ENCODE measurements at places on chromosomes 7 and 10.

- no peak for DNase-seq
Measured at GRCh38 chr7:12747687-12748306, 60.4 kb downstream of the ARL4A start.

- no peak for DNase-seq
Measured at GRCh38 chr10:95516774-95517373, 44.3 kb downstream of the SORBS1 start.

GRCh38 chr7:135856356-135857144 is 107.9 kb upstream of the FAM180A start:
- DNase-seq: no peak

- no peak for DNase-seq
Measured at GRCh38 chr10:11049806-11050205, 32.1 kb downstream of the CELF2 start.

- no peak for DNase-seq
Measured at GRCh38 chr10:71087622-71088021, 124.7 kb upstream of the UNC5B start.

DNA sequence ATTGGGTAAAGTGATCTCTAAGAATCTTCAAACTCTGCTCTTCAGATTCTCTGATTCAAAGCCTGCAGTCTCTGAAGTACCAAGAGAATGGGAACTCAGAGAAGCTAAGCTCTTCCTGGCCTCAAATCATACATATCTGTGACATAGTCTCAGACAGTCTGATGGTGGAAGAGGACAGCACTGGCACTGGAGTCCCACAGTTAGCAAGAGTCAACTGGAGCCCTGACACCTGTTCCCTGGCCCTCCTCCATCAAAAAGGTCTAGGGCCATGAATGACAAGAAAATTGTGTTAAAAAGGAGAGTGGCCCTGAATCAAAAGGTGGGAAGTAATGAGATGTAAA is 37.7 kb downstream of the PRSS2 start:
- no peak for DNase-seq

DNA sequence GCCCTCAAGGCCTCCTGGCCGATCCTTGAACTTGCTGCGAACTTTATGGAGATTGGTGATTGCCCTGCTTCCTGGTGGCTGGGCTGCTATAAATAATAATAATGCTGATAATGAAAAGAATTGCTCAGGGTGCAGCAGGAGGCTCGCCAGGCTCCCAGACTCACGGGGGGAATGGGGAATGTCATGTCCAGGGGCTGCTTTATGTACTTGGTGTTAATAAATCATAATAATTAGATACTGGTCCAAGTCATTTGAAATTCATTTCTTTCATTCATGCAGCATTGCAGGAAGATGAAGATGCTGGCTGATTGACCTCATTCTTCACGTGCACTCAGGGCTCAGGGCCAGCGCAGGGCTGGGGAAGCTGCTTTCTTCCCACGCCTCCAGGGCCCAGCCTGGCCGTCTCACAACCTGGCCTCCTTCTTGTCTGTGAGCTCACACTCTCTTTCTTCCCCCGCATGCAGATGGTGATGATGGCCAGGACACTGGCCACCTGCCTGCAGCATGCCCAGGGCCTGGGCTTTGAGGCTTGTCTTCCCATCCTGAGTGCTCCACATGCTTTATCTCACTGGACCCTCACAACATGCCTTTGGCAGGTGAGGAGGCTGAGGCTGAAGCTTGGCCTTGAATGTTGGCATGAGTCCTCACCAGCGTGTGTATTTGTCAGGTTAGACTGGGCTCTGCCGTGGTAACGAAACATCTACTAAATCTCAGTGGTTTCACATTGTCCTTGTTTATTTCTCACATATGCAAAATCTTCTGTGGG is 138.4 kb upstream of the TNS3 start:
- no peak for DNase-seq

- DNase-seq: peak; percentile 11
Measured at GRCh38 chr7:12067156-12067831, 143.8 kb upstream of the TMEM106B start.

- no peak for DNase-seq
Measured at GRCh38 chr10:71437537-71438092, 40.9 kb downstream of the CDH23 start.

DNA sequence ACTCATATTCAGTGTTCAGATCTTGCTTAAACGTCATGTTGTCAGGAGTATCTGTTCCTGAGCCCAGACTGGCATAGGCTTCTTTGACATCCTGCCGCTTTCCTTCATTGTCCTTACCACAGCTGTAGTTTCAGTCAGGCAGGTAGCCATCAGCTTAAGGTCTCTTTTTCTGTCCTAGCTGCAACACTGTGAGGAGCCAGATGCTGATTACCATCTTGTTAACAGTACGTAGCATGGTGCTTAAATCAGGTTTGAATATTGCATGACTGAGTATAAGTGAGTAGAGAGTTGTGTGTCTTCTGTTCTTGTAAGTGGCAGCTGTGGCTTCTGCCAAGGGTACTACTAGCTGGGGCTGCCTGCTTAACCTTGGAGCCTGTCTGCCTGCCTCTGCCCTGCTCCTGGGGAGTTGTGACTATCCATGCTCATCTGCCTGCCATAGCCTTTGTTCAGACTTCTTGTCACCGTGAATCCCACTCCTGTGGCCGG is 92.6 kb downstream of the MAPK8 start:
- DNase-seq: no peak

GRCh38 chr10:23186697-23187096 is 5.4 kb upstream of the PTF1A start:
- DNase-seq: no peak

GRCh38 chr10:48897441-48897790 is 42.2 kb downstream of the LRRC18 start:
- DNase-seq: no peak

DNA sequence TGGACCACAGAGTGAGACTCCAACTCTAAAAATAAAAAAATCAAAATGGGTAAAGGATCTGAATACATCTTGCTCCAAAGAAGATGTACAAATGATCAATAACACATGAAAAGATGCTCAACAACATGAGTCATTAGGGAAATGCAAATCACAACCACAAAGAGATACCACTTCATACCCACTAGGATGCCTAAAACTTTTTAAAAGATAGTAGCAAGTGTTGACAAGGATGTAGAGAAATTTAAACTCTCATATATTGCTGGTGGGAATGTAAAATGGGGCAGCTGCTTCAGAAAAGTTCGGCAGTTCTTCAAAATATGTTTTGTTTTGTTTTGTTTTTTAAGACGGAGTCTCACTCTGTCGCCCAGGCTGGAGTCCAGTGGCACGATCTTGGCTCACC is 45.7 kb upstream of the GTF2IRD1 start:
- no peak for DNase-seq

GRCh38 chr10:29146311-29147100 is 142.4 kb upstream of the LYZL1 start:
- DNase-seq: no peak

- no peak for DNase-seq
Measured at GRCh38 chr7:8204339-8205030, 57.5 kb downstream of the ICA1 start.

DNA sequence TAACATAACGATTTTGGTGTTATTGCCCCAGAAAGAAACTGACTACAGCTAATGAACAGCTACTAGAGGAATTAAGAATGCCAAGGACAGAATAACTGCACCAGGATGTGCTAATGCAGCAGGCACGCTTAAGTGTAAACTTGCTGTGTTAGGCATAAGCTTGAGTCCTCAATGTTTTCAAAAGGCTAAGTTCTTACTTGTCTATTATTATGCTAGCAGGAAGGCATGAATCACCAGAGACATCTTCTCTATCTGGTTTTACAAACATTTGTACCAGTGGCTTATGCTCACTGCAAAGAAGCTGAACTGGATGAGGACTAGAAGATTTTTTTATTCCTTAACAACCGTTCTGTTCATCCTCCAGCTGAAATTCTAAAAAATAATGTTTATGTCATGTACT is 1035.3 kb downstream of the NRG3 start:
- no peak for DNase-seq

DNA sequence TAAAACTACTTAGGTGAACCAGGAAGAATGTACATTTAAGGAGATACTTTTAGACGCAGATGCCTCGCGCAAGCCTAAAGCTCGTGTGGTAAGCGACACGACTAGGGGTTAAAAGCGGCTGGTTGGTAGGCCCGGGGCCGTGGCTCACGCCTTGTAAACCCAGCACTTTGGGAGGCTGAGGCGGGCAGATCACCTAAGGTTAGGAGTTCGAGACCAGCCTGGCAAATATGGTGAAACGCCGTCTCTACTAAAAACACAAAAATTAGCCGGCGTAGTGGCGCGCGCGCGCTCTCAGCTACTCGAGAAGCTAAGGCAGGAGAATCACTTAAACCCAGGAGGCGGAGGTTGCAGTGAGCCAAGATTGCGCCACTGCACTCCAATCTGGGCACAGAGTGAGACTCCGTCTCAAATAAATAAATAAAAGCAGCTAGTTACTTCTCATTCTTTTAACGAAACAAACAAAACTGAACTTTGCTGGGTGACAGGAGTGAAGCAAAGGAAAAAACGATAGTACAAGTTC is 879 bp downstream of the NUDT5 start:
- DNase-seq: no peak

- DNase-seq: no peak
Measured at GRCh38 chr10:101062232-101063049, 652 bp downstream of the KAZALD1 start.

- DNase-seq: no peak
Measured at GRCh38 chr10:100717166-100717565, 28.2 kb upstream of the PAX2 start.

- DNase-seq: no peak
Measured at GRCh38 chr7:137276189-137276588, 67.3 kb downstream of the PTN start.

DNA sequence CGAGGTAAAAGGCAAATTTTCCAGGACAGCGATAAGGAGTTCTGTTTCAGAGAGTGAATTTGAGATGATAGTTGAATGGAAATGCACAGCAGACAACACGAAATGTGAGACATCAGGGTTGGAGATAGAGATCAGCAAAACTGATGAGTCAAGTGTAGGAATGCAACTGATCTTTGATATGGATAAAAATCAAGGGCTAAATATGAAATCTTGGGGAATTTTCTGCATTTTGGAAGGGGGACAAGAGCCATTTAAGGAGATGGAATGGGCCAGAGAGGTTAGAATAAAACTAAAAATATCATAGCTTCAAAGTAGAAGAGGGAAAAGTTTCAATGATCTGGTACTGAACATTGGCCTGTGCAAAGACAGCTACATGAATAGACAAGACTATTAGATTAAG is 11.5 kb downstream of the CISD1 start:
- DNase-seq: no peak

GRCh38 chr10:608331-609261 is 80.9 kb downstream of the DIP2C start:
- no peak for DNase-seq

DNA sequence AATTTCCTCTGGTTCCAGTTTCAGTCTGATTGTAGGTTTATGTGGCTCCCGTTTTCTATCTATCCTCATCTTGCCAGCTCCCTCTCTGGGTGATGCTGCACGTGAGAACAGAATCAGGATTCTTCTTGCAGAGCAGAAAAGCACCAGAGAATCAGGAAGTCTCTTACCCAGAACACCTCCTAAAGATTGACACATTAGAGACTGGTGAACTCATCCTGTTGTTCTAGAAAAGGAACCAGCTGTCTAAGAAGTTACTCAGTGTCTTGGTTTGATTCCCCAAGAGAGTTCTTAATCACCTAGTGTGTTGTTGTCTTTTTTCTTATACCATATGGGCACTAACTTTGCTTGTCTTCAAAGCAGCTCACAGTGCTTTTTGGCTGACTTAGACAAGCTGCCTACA is 152.4 kb downstream of the DGKI start:
- no peak for DNase-seq

DNA sequence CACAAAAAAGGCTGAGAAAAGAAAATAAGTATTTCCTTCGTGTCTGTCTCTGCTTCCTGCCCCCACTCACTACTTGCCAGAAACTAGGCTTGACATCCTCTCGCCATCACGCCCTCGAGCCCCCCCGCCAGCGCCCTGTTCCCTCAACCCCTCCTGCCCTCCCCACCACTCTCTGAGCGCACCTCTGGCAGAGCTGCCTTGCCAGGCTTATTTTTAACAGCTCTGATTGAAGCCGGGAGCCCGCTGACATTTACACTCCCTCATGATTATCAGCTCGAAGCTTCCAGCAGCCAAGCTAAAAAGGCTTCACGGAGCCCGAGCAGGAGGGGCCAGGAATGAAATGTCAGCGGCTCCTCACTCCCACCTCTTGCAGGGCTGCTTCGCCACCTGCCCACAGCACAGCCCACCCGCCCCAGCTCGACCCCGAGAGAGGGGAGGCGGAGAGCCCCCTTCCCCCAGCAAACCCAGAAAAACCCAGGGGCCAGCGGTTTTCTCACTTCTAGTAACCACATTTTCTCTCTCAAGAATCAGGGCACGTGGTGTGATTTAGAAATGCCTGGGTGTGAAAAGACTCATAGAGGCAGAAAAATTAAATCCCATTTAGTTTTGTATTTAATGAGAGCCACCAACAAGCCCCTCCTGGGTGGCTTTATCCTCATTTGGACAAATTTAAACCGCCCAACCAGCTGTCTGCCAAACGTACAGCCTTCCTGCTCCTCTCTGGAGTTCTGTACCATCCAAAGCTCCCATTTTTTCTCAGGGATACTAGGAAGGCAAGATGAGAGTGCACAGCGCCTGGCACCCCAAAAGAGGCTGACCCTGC is 89.3 kb downstream of the SLIT1 start:
- DNase-seq: no peak

- no peak for DNase-seq
Measured at GRCh38 chr7:112638675-112639400, 151.4 kb downstream of the TMEM168 start.

DNA sequence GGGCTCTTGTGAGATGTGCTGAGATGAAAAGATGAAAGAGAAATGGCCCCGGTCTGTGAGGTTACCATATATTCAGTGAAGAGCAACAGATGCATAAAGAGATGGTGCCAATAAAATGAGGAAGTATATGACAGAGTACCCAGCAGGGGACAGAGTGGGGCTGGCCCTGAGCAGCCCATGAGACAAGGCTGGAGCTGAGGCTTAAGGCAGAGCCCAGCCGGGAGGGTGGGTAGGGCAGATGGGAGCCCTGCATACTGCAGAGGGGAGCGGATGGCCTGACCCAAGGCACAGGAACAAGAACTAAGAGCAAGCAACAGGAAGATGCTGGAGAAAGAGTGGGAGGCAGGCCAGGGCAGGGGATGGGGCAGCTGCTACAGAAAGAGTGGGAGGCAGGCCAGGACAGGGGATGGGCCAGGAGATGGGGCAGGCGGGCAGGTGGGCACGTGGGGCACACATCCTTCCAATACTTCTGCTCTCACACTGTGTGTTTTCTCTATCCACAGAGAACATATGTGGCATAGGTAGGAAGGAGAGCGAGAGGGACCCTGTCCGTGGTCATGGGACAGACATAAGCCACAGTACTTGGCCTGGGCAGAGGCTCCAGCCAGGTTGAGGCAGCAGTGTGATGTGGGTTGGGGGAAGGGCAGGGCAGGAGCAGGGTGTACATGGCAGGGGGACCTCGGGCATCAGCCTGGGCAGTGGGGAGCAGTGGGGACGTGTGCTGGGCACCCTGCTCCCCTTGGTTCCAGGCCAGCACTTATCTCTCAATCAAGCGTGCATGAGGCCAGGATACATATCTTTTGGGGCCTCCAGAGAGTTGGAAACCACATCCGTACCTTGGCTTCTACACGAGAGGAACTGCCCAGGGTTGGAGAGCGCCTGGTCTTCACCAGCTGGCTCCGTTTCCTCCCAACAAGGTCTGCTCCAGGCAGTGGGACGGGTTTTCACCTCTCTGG is 91.6 kb upstream of the IKZF1 start:
- DNase-seq: no peak

All from activated CD8-positive, alpha-beta memory T cell treated with anti-CD3 and anti-CD28 coated beads for 4 hours (primary cell).